Thymus (tissue), 14 donors: ENCODE measurements at places on chromosomes 3 and 15. TPM values are rescaled to one million over a fixed set of nuclear protein-coding genes. Genes with fewer than 3 reads are reported as not detected.

The CLRN1 gene
- under 0.01 TPM for total RNA-seq

The CNTN4 gene
- total RNA-seq: 9.9 TPM

The PCNP gene
- total RNA-seq: 52.2 TPM

The ATR gene
- 23.9 TPM for total RNA-seq

The ITPKA gene
- total RNA-seq: 0.24 TPM

The ZIC4 gene
- total RNA-seq: not detected

The PIF1 gene
- 8.0 TPM for total RNA-seq

The HSPBAP1 gene
- total RNA-seq: 13.0 TPM

The C3orf85 gene
- not detected for total RNA-seq

The MESP2 gene
- total RNA-seq: 0.19 TPM

The KLF13 gene
- 158 TPM for total RNA-seq

The FBXW12 gene
- 0.05 TPM for total RNA-seq

The GRK7 gene
- total RNA-seq: not detected

The GPR27 gene
- 0.05 TPM for total RNA-seq

The COL6A6 gene
- 2.4 TPM for total RNA-seq

The CLSTN2 gene
- total RNA-seq: 0.61 TPM

The SOX14 gene
- 0.09 TPM for total RNA-seq

The NUP210 gene
- total RNA-seq: 23.8 TPM

The CCDC50 gene
- 22.0 TPM for total RNA-seq

The TLR9 gene
- total RNA-seq: 0.66 TPM

The EXD1 gene
- 0.09 TPM for total RNA-seq

The GPR87 gene
- 4.0 TPM for total RNA-seq

The CIDEC gene
- total RNA-seq: 0.14 TPM

The GOLGA8T gene
- 0.19 TPM for total RNA-seq

The ARRDC4 gene
- total RNA-seq: 6.2 TPM

The SLC28A2 gene
- total RNA-seq: not detected

The TIMP4 gene
- total RNA-seq: 0.66 TPM

The HHATL gene
- total RNA-seq: 1.7 TPM

The PROS1 gene
- total RNA-seq: 2.7 TPM

The FETUB gene
- 0.09 TPM for total RNA-seq

The AHSG gene
- total RNA-seq: 0.33 TPM

The NR2E3 gene
- 0.05 TPM for total RNA-seq

The RPL14 gene
- total RNA-seq: 850 TPM
